ENCODE measurements at places on chromosomes 12 and 14.

GRCh38 chr12:50642035-50642451, 121.9 kb upstream of the ATF1 start:
- no peak for DNase-seq

DNA sequence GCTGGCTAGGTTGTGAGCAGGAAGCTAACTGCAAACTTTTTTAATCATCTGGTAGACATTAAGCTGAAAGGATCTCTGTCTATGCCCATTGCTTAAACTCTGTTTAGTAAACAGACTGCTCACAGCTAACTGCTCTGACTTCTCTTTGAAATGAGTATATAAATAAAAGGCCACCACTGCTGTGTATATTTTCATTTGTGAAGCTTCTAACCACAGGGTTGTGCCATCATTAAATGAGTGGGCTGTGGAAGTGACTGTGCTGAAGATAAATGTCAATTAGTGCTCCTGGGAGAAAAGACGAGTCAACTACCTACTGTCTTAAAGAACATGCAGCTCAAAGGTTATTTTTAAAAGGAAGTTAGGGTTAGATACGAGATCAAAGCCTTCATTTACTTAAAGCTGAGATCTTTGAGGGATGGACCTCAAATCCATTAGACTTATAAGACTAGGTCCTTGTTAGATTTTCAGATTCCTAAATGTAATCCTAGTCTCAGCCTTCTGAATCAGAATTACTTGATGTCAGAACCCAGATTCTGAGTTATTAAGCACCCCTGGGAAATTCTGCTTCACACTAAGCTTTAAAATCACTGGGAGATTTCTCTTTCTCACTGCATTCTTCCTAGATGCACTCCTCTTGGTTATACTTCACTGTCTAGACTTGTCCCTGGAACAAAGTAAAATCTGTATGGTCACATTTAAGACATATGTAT, 213.1 kb upstream of the FLRT2 start:
- no peak for DNase-seq

GRCh38 chr12:8088574-8088973, 6.5 kb downstream of the NECAP1 start:
- DNase-seq = no peak

- no peak for DNase-seq
Measured at GRCh38 chr12:104643093-104643818, 186.5 kb downstream of the CHST11 start.

DNA sequence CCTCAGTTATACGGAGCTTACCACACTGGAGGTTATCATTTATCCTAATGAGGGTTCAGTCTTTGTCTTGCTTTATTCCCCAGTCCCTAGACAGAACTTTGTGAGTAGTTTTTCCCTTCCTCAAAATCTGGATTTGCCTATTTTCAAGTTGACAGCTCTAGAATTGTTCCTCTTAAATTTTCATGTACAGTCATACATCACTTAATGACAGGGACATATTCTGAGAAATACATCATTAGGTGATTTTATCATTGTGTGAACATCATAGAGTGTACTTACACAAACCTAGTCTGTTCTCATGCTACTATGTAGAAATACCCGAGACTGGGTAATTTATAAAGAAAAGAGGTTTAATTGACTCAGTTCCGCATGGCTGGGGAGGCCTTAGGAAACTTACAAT, 3.1 kb downstream of the PRKAB1 start:
- no peak for DNase-seq

DNA sequence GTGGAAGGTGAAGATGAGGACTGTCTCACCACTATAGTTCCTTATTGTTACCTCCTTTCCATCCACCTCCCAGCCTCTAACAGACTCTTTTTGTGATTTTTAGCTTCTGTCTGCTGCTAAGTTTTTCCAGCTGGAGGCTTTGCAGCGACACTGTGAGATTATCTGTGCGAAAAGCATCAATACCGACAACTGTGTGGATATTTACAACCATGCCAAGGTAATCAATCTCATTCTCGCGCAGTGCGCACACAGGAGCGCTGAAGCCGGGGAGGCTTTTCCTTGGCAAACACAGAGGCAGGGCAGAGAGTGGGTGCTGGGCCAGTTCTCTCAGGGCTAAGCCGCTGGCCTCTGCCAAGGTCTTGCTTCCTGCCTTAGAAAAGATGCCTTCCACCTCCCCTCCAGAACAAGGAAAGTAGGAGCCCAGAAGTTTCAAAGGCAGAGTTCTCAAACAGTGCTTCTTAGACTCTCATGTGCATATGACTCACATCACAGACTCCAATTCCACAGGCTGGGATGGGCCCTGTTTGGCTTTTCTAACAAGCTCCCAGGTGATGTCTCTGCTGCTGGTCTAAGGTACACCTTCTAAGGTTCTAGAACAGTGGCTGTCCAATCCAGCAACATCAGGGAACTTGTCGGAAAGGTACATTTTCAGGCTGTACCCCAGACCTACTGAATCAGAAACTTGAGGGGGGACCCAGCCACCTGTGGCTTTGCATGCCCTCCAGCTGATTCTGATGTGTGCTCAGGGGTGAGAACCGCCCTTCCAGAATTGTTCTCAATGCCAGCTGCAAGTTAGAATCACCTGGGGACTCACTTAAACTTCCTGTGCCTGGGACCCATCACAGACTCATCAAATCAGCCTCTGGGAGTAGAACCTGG, 33.8 kb upstream of the PWP1 start:
- no peak for DNase-seq

GRCh38 chr14:54577494-54577893, 10.6 kb downstream of the SAMD4A start:
- no peak for DNase-seq

DNA sequence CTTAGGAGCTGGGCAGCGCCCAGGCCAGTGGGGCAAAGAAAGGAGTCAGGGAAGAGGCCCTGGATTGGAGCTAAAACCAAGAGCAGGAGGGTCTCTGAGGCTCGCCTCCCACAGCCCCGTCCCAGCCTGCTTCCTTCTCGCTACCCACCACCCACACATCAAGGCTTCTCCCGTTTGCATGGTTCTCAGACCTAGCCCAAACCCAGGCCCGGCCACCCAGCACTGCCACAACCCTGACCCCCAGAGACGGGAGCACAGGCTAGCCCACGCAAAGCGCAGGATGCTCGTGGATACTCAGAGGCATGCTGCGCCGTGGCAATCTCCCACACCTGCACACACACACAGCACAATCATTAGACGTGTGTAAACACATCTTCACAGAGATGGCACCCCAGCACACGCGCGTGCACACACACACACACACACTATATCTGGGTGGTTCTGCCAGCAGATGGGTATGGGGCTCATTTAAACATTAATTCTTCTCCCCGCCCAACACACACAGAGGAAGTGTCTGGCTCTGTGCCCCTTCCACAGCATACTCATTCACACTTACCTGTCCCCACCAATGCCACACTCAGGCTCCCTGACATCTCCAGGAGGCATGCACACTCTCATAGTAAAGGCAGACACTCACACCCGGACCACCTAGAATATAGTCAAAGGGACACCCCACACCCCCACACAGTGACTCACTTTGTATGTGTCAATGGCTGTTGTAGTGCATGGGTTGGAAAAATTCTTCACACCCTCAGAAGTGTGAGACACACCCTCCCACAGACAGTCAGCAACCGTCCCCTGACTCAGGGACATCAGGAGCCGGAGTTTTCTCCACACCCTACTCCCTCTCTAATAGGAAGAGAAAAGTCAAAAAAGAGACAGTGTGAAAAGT, 1.1 kb downstream of the CARMIL3 start:
- DNase-seq = no peak

- peak; percentile 36 for DNase-seq
Measured at GRCh38 chr14:39015360-39015961, 87.6 kb downstream of the SEC23A start.

DNA sequence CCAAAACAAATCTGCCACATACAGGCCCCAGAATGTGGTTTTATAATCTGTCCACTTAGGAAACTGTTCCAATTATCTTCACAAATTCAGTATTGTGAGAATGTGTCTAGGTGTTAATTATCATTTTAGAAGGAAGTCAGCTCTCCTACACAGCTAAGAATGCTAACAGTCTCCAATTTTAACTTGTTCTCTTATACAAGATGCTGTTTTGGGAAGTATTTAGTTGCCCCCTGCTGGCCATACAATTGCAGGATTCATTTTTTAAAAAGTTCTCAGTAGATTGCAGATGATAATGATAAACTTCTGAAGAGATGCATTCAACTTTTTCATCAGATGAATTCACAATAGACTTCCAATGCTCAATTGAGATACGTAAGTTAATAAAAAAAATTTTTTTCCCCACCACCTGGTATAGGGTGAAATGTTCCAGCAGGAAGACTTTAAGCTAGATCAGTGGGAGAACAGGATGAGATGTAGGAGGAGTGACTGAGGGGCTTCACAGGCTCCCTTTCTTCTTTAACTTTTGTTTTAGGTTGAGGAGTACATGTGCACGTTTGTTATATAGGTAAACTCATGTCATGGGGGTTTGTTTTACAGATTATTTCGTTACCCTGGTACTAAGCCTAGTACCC, 27.3 kb upstream of the OSBPL8 start:
- DNase-seq = no peak

DNA sequence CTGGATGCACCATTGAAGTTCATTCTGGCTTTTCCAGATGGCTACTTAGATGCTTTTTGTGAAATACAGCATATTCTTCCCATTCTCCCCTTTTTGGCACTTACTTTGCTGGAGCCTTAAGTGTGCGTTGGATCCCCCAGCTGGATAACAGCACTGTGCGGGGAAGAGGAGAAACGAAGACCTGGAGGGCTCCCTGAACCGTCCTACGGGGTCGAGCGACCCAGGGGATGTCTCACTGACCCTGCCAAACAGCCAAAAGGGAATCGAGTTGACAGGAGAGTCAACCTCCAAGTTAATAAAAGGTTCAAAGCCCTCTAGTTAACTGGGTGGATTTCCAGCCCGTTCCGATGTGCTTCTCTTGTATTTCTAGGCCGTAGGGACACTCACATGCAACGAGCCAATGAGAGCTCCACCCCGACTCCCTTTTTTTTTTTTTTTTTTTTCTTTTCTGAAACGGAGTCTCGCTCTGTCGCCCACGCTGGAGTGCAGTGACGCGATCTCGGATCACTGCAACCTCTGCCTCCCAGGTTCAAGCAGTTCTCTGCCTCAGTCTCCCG, 1.0 kb upstream of the CAMKK2 start:
- peak; percentile 64 for DNase-seq

DNA sequence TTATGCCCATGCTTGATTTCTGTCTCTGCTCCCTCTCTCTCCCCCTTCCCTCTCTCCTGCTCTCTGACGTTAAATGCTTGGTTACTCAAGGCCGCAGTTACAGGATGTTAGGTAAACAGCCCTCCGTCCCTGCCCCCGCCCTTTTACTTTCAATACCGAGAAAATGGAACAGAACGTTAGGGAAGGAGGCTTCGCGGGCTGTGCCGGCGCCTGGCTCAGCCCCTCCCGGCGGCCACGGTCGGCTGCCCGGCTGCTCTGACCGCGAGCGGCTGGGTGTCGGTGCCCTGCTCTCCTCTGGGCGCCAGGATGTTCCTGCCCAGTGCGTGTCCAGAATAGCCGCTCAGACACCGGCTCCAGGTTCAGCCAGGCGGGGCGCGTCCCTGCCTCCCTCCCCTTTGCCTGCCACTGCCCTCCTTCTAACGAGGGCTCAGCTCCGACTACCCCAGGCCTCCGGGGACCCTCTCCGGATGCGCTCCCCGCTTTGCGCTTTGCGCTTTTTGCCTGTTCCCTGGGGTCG, 166.1 kb downstream of the ADCK1 start:
- peak; percentile 24 for DNase-seq

DNA sequence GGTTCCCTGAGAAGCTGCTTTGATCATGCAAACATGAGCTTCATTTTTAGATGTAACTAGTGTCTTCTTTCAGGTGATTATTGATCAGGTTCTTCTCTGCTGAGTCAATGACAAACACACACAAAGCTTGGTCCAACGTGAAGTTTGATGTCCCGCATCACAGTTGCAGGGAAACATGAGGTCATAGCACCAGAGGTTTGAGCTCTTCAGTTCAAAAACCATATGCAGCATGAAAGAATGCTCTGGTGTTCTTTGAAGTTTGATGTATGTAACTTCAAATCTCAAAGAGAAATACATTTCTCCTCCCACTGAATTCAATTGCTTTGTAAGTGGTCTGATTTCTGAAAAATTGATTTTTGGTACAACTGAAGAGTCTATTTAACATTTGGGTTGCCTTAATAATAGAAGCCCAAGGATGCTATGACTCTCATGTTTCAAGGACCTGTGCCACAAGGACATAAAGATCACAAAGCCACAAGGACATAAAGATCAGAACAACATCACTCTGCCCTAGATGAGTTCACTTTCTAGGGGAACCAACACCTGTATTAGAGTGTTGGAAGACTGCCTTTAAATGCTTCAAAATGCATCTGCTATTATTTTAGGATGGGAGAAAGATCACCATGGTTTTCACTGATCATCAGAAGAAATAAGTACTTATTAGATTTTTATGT, 31.1 kb upstream of the AMIGO2 start:
- DNase-seq = no peak

DNA sequence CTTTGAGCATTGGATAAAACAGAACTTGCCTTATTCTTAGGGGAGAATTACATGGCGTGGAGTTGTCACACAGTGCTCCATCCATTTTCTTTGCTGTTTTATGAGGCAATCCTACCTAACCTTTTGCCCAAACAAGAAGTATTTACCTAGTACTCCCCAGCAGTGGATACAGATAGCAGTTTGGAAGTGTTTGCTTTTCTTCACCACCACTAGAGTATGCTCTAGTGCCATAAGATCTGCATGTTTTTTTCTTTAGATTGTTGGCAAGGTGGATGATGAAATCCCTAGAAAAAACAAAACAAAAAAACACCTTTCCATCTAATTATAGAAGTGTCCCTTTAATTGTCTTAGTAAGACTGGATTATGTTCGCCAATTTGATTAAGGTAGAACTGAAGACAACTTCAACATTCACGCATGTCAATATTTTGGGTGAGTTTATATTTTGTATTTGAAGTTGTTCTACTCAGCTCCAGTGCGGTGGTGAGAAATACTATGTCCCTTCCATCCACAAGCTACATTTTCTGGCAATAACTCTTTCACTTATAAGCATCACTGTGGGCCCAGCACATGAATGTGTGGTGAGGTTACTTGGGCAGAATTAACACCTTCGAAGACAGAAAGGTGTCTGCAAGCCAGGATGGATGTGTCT, 23.6 kb upstream of the TMEM260 start:
- DNase-seq = peak; percentile 25

DNA sequence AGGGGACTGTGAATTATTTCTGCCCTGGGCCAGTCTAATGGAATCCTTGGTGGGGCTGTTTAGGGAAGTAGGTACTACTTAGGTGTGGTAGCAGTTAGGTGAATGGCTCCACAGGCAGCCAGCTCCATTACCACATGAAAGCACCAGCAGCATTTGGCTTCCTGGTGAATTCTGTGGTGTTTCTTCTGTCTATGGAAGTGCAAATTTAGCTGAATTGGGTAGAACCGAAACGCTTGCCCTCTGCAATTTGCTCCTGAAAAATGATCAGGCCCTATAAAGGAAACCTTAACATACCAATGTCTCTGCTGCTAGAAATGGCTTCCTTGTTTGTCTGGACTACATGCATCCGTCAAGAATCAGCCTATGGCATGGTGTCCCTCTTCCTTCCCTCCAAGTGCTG, 16.4 kb downstream of the FLRT2 start:
- no peak for DNase-seq

GRCh38 chr12:54126696-54127537, 61.9 kb downstream of the SMUG1 start:
- no peak for DNase-seq

GRCh38 chr14:75525969-75526368, 3.7 kb downstream of the BATF start:
- DNase-seq = no peak
